ENCODE measurements at places on chromosomes 5 and 9. TPM values are rescaled to one million over a fixed set of nuclear protein-coding genes. Genes with fewer than 3 reads are reported as not detected.

Gene WHRN
- total RNA-seq, result 0.79 TPM

Gene TAL2
- not detected for total RNA-seq

Gene DAPK1
- 13.8 TPM for total RNA-seq

Gene GMCL2
- total RNA-seq, result not detected

Gene FBXL7
- total RNA-seq, result 14.7 TPM

Gene ERGIC1
- 127 TPM for total RNA-seq

Gene RASGRF2
- total RNA-seq, result 38.2 TPM

Gene PTGES2
- 68.0 TPM for total RNA-seq

Gene SPINK4
- not detected for total RNA-seq

Gene SLC6A19
- total RNA-seq, result not detected

Gene AFF4
- 31.9 TPM for total RNA-seq

Gene IL33
- total RNA-seq, result 0.60 TPM

Gene TUSC1
- total RNA-seq, result 11.8 TPM

Gene GARNL3
- 1.1 TPM for total RNA-seq

Gene CYLC2
- total RNA-seq, result not detected

Gene TTLL11
- 2.7 TPM for total RNA-seq

Gene GRXCR2
- not detected for total RNA-seq

Gene BARX1
- not detected for total RNA-seq

Gene ELP1
- total RNA-seq, result 21.5 TPM

Gene PDLIM4
- 40.4 TPM for total RNA-seq

Gene TMEM215
- total RNA-seq, result not detected

Gene DDX46
- total RNA-seq, result 21.4 TPM

Gene PCDHGB7
- 3.1 TPM for total RNA-seq

Gene ENC1
- total RNA-seq, result 41.7 TPM

Gene KCNV2
- not detected for total RNA-seq

Gene PPP1R26
- 6.1 TPM for total RNA-seq

Gene FYB1
- total RNA-seq, result not detected

Measured in mammary microvascular endothelial cell (primary cell).